ENCODE measurements at places on chromosomes 4 and X.

- DNase-seq: no peak
These were observed 43.5 kb downstream of the NDST3 start for GRCh38 chr4:118077767-118078105.

DNA sequence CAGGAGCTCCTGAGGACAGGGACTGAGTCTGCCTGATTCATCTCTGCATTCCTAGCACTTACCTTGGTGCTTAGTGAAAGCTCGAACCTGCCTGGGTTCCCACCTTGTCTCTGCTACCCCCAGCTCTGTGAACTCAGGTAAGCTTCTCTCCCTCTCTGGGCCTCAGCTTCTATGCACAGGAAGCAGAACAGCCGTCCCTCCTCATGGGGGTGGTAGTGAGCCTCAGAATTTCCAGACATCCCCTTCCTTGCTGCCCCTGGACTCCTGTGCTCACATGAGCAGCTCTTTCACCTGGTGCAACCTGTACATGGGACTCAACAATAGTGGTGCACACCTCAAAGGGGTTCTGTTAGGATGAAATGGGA lies 50.8 kb downstream of the HTRA3 start:
- DNase-seq: no peak

GRCh38 chr4:81142744-81143143 lies 72.3 kb downstream of the PRKG2 start:
- DNase-seq: no peak

DNA sequence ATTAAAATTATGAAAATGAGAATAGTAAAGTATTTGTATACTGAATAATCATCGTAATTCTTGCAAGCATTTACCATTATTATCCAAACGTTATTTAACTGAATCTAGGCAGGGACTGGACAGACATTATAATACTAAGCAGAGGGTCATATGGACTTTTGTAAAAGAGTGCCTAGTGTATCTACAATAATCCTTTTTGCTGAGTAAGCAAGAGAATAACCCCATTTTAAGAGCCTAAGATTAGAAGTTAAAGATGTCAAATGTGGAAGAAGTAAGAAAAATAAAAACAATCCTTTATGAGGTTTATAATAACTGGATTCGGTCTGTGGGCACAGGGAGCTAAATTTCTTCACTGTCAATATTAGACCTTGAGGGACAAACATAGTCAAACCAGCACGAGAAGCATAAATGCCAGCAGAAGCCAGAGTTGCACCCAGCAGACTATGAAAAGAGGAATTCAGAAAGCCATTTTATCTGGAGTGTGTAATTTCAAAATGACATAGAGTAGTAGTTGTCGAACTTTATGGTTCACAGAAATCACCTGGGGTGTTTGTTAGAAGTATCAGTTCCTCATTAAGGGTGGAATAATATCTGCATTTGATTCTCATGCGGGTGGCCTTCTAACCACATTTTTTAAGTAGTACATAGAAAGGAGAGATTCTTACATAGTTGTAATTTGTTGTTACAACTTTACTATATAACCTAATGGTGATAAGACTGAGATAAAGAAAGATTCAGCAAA lies 39.7 kb upstream of the DCLK2 start:
- DNase-seq: no peak

DNA sequence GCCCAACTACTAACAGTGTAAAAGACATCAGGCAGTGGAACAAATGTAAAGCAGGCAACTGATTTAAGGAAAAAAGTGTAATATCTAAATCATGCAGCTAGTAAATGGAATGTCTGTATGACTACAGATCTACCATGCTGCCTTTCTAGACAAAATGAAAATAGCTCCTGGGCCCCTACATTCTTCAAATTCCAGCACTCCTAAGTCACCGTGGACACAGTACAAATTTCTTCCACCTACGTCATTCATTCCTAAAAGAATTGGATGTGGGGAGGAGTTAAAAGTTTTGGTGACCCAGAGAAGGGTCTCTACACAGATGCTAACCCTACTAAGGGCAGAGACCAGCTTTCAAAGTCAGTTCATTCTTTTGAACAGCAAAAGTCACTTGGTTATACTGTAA lies 137.2 kb upstream of the ARHGEF9 start:
- no peak for DNase-seq

Measured in T-helper 1 cell (primary cell).